ENCODE measurements at places on chromosomes 3 and 15.

- DNase-seq: no peak
Measured at GRCh38 chr15:58594898-58595297, 154.6 kb downstream of the ADAM10 start.

DNA sequence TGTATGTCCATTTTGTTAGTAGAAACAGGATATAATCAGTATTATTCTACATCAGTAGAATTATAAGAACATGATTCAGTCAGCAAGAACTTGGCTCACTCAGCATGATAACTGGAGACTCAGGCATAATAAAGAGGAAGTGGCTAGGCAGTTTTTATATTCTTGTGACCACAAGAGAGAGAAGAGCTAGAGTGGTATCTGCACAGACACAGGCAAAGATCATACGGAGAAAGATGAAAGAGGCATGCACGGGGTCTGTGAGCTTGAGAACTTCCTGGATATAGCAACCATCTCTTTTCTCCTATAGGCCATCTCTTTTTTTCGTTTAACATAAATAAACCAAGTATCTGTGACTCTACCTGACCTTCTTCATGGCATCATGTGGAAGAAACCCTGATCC lies 46.8 kb downstream of the MYO5A start:
- DNase-seq: no peak

DNA sequence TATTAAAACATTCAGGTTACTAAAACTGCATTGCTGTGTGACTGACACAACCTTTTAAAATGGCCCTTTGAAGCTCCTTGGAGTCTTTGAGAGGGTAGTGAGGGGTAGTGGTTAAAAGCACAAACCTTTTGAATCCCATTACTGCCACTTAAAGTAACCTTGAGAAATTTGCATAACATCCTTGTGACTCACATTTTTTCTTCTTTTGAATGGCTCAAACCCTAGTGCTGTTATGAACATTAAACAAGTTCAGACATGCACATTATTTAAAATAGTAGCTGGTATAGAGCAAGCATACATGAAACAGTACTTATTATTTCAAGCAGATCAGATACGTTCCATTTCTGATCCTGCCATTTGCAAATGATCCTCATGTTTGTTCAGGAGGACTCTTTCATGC lies 3.7 kb upstream of the CLDN1 start:
- no peak for DNase-seq

GRCh38 chr3:48756640-48757039 lies 39.6 kb upstream of the IP6K2 start:
- DNase-seq: no peak

DNA sequence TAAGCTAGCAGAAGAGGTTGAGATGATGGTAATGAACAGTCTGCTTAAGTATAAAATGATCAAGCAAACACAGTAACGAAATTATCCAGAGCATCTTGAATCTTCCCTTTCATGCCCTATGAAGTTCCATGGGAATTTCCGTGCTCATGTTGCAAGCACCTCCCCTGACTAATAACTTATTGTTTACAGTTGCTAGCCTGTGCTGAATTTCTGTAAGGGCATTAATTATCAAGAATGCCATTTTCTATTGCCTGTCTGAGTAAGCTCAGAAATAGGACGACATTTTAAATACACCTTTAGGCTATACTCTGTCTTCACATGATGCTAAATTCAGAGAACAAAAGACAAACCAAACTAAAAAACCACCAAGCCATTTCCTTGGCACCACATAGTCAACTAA lies 257.5 kb upstream of the LRTM1 start:
- peak; percentile 40 for DNase-seq

DNA sequence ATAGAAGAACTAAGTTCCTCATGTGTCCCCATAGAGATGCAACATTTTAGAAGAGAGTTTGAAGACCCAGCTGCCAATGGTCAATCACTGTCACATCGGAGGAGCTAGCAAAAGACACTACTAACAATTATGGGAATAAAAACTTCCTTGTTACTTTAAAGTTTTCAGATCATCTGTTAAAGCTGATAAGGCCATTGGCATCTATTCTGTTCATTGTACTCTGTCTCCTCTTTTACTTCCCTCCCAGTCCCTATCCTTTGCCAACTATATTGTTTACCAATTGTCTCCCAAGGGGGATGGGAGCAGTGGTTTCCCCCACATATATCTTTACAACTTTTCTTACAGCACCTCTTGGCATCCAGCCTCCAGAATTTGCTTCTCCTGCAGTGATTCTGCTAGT lies 81.0 kb downstream of the FAM174B start:
- DNase-seq: no peak

- DNase-seq: no peak
Measured at GRCh38 chr15:31480356-31481025, 153.9 kb downstream of the KLF13 start.
